ENCODE measurements at places on chromosomes 12 and 14.

DNA sequence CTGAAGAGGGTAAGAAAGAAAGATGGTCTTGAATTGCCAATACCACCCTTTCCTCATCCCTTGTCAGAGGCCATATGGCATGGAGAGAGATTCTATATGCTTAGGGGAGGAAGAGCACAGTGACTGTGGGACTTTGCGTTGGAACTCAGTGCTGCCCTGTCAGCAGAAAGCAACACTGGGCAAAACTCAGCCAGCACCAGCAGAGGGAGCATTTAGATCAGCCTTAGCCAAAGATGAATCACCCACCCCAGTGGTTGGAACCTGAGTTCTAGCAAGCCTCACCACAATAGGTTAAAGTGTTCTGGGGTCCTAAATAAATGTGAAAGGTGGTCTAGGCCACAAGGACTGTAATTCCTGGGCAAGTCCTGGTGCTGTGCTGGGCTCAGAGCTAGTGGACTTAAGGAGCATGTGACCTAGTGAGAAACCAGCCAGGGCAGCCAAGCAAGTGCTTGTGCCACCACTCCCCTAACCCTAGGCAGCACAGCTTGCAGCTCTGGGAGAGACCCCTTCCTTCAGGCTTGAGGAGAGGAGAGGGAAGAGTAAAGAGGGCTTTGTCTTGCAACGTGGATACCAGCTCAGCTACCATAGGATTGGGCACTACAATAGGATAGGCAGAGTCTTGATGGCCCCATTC lies 11.4 kb upstream of the BCAT1 start:
- peak; percentile 75 for ATAC-seq

GRCh38 chr14:73026243-73026844 lies 562 bp downstream of the ZFYVE1 start:
- ATAC-seq, result no peak

- ATAC-seq, result no peak
Observed at GRCh38 chr14:92970271-92970670, 47.3 kb downstream of the CHGA start.

DNA sequence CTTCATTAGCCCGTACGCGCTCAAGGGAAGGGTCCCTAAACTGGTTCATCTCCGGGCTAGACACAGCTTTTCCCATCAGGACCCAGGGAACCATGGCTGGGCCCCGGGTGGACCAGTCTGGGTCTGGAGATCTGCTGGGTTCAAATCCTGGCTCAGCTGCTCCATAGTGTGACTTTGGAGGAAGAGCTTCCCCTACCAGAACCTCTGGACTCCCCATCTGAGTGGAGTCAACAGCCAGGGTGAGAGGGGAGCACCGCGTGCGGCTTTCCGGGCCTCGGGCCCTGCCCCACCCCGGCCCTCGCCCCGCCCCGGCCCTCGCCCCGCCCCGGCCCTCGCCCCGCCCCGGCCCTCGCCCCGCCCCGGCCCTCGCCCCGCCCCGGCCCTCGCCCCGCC lies 41.2 kb downstream of the BEGAIN start:
- ATAC-seq, result peak; percentile 63

- no peak for ATAC-seq
Observed at GRCh38 chr12:131274061-131274460, 320.4 kb downstream of the ADGRD1 start.
